ENCODE measurements at places on chromosomes 7 and 10. TPM values are rescaled to one million over a fixed set of nuclear protein-coding genes. Genes with fewer than 3 reads are reported as not detected.
A peak's percentile ranks its signal among the peaks of the same experiment; 100 is the strongest.

The ETV1 gene
- 23.3 TPM for total RNA-seq

The GRID2IP gene
- 3.2 TPM for total RNA-seq

The PRF1 gene
- 6.4 TPM for total RNA-seq

The NUTM2E gene
- total RNA-seq = 0.15 TPM

The STMP1 gene
- total RNA-seq = 32.8 TPM

The LEP gene
- not detected for total RNA-seq

The HTR5A gene
- total RNA-seq = not detected

The ZNF746 gene
- total RNA-seq = 18.7 TPM

The GBX1 gene
- 0.86 TPM for total RNA-seq

The OIT3 gene
- not detected for total RNA-seq

DNA sequence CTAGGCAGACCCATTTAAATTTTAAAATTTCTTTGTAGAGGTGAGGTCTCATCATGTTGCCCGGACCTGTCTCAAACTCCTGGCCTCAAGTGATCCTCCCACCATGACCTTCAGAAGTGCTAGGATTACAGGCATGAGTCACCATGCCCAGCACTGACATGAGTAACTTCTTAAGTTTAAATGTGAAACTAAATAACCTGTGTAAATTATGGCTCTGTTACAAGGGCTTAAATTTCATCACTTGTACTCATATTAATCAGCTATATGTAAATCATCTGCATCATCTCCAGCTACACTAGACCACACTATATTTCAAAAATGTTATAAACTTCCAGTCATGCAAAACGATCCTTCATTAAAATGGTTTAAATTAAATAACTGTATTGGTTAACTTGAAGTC lies 56.1 kb downstream of the ATAD1 start:
- H3K4me1 ChIP-seq = peaks cover 11% of the 10 kb centered on the region
- peak overlapping the region; percentile 13 for H3K27ac ChIP-seq
- H3K36me3 ChIP-seq = peaks cover 2% of the 10 kb centered on the region
- H3K4me3 ChIP-seq = no peak overlapping the region
- DNase-seq = peak; percentile 40

DNA sequence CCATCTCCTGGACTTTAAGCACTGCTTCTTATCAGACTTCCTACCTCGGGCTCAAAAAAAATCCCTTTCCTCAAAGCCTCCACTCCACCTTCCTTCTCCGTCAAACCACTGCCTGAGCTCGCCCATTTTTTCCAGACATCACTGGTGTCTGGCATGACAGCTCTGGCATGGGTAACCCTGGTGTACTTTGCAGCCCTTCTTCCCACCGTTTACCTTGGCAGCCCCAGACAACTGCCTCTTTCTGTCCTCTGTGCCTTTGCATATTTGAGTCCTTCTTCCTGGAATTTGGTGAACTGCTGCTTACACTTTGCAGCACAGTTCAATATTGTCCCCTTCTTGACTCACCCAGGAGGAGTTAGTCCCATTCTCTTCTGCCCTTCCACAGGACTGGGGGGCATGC lies 144.6 kb upstream of the TBX20 start:
- H3K27me3 ChIP-seq = peaks cover 7% of the 10 kb centered on the region
- H3K4me1 ChIP-seq = no peaks in the 10 kb centered on the region
- H3K36me3 ChIP-seq = no peaks in the 10 kb centered on the region
- no peak overlapping the region for H3K4me3 ChIP-seq
- H3K27ac ChIP-seq = no peak overlapping the region
- DNase-seq = no peak

DNA sequence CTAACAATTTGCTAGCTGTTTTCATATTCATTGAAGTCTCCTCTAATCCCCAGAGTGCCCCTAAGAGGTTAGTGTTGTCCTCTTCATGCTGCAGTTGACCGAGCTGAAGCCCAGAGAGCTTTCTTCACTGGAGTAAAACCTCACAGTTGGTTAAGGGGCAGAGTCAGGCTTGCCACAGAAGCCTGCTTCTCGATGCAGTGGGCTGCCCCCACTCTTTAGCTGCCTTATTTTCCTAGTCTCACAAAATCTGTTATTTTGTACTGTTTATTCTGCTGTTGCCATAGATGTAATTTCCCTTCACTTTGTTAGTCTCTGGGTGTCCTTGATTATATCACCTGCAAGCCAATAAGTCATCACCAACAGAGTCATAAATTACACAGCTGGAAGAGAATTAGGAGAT lies 56.3 kb upstream of the ZPBP start:
- H3K27me3 ChIP-seq = no peaks in the 10 kb centered on the region
- H3K36me3 ChIP-seq = no peaks in the 10 kb centered on the region
- no peaks in the 10 kb centered on the region for H3K4me1 ChIP-seq
- no peak overlapping the region for H3K27ac ChIP-seq
- no peak for DNase-seq

- no peak overlapping the region for H3K27ac ChIP-seq
- peaks cover 79% of the 10 kb centered on the region for H3K27me3 ChIP-seq
- H3K36me3 ChIP-seq = no peaks in the 10 kb centered on the region
- H3K4me1 ChIP-seq = no peaks in the 10 kb centered on the region
These were observed 17.6 kb upstream of the GPR26 start for GRCh38 chr10:123648595-123648994.

DNA sequence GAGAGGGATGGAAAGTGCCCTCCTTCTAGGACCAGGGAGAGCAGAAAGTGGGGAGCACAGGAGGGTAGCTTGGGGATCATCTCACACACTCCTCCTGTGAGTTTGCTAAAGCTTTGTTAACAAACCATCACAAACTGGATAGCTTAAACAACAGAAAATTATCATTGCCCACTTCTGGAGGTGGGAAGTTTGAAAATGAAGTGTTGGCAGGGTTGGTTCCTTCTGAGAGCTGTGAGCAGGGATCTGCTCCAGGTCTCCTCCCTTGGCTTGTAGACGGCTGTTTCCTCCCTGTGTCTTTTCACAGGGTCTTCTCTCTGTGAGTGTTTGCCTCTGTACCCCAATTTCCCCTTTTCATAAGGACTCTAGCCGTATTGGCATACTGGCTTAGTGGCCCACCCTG lies 32.0 kb upstream of the CXCL12 start:
- no peak for DNase-seq
- no peak overlapping the region for H3K27ac ChIP-seq
- no peaks in the 10 kb centered on the region for H3K36me3 ChIP-seq
- H3K4me3 ChIP-seq = no peak overlapping the region
- H3K27me3 ChIP-seq = peaks cover 22% of the 10 kb centered on the region

DNA sequence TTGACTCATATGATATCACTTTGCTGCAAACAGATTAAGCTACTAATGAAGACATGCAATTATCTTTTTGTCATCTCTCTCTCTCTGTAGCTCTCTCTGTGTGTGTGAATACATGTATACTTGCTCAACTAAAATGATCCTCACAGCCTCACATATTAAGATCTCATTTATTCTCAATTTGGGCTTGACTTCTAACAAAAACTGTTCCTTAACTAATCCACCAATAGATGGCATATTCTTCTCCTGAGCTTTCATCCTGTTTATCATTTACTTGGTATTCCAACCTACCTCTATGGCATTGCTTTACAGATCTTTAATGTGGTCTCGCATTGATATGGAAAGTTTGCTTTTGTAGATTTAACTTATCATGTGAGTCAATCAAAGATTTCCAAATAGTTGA lies 540.4 kb downstream of the CNTNAP2 start:
- no peak overlapping the region for H3K4me3 ChIP-seq
- no peaks in the 10 kb centered on the region for H3K27me3 ChIP-seq
- no peak for DNase-seq
- H3K4me1 ChIP-seq = no peaks in the 10 kb centered on the region
- H3K36me3 ChIP-seq = no peaks in the 10 kb centered on the region
- no peak overlapping the region for H3K27ac ChIP-seq

DNA sequence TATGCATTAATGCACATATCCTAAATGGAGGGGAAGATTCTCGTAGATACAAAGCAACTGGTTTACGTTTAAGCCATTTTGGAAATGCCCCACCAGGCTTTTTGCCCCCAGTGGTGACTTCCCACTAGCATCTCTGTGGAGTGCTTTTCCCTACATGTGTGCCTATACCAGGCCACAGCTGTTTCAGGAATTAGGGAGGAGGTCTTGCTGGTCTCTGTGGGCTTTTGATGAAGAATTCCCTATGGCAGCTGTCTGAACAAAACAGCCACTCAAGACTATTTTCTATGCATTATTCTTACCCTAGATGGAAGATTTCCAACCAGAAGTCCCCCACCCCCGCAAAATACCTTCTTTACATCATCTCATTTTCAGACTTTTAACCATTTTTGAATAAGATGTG lies 52.0 kb upstream of the NMT2 start:
- no peak overlapping the region for H3K27ac ChIP-seq
- H3K27me3 ChIP-seq = no peaks in the 10 kb centered on the region
- DNase-seq = no peak
- no peaks in the 10 kb centered on the region for H3K4me1 ChIP-seq
- H3K4me3 ChIP-seq = no peak overlapping the region

DNA sequence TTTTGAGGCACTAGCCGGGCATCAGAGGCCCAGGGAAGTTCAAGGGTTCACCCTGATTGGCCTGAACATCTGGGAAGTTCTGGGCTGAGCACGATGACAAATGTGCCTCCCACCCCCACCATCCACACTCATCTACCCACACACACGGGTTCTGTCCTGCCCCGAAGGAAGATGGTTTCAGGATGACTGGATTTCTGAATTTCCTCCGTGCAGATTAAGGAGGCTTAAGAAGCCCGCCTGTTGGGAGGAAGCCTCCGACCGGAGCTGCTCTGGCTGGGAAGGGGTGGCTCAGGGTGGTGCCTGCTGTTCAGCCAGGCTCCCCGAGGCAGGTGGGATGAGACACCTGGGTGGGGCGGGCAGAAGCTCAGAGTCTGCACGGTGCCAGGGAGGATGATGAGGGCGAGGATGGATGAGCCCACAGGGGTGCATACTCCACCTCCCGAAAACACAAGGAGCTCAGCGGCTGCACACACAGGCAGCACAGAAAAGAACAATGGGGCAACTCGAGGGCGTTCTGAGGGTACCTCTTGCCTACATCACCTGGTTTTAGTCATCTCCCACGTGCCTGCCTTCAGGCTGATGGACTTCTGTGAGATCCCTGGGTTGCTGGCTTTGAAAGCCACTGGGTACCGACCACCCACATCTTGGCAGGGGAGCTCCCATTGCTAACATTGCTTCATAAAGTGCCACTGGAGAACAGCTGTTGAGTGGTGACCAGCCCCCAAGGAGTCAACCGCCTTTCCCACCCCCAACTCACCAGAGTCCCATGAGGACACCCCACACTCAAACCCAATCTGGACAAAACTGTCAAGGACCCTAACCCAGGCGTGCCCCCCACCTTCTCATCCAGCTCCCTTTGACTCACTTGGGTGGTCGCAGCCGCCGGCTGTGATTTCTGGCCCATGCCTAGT lies 41.2 kb downstream of the CALML3 start:
- H3K4me3 ChIP-seq = no peak overlapping the region
- no peaks in the 10 kb centered on the region for H3K36me3 ChIP-seq
- no peaks in the 10 kb centered on the region for H3K27me3 ChIP-seq
- no peak for DNase-seq
- no peak overlapping the region for H3K27ac ChIP-seq
- no peaks in the 10 kb centered on the region for H3K4me1 ChIP-seq

GRCh38 chr10:21675157-21675796 lies 141.2 kb downstream of the MLLT10 start:
- H3K27ac ChIP-seq = no peak overlapping the region
- no peaks in the 10 kb centered on the region for H3K4me1 ChIP-seq
- H3K4me3 ChIP-seq = no peak overlapping the region
- DNase-seq = peak; percentile 37

DNA sequence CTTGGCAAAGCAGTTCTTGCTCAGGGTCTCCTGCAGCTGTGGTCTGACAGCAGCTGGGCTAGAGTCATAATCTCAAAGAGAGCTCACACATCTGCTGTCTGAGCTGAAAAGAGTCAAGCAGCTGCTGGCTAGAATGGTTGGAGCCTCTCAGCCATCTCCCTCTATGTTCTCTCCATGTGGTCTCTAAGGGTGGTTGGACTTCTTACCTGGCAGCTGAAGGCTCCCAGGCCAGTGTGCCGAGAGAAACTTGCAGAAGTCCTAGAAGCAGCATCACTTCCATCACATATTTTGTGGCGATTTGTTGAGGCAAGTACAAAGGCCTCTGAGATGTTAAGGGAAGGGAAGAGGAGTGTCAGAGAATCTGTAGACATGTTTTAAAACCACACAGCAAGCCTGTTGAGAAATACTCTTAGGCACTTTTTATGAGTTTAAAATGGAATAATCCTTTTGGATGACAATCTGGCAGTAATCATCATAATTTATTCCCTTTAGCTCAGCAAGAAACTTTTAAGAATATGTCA lies 93.2 kb downstream of the REEP3 start:
- no peak overlapping the region for H3K27ac ChIP-seq
- DNase-seq = no peak
- H3K4me3 ChIP-seq = no peak overlapping the region
- H3K36me3 ChIP-seq = no peaks in the 10 kb centered on the region
- H3K27me3 ChIP-seq = no peaks in the 10 kb centered on the region

DNA sequence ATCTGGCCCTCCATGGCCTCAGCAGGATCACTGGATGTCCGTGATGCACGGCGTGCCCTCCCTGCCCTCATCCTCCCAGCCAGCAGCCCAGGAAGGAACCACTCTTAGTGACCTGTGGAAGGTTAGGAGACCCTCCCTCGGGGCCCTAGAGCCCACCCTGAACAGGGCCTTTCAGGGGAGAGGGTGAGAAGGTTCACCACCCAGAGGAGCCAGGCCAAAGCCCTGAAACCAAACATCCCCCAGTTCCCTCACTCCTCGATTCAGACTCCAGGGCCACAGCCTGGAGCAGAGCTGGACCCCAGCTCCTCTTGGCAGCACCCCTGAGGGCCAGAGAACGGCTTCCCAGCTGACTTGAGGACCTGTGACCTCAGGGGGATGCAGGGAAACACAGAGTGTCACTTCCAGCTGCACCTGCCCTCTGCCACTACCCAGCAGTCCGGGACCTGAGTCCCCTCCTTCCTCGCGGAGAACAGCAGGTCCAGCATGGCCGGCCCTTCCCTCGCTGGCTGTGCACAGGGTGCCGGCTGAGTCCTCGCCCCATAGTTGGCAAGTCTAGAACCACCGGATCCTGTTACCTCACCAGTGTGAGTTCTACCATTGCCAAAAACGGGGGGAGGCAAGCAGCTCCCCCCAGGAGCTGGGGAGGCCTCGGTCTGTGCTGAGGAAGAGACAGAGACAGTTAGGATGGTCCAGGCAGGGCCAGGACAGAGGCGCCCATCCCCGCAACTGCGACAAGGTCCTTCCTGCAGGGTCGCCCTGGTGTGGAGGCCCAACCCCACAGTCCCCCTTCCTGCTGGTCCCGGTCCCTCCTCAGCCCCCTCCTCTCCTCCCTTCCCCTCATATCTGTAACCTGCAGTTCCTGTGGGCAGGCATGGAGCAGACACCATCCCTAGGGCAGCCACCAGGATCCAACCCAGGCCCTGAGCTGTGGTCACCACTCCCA lies 158.6 kb downstream of the NRF1 start:
- no peaks in the 10 kb centered on the region for H3K27me3 ChIP-seq
- no peak overlapping the region for H3K27ac ChIP-seq
- H3K4me3 ChIP-seq = no peak overlapping the region
- no peak for DNase-seq
- no peaks in the 10 kb centered on the region for H3K36me3 ChIP-seq

DNA sequence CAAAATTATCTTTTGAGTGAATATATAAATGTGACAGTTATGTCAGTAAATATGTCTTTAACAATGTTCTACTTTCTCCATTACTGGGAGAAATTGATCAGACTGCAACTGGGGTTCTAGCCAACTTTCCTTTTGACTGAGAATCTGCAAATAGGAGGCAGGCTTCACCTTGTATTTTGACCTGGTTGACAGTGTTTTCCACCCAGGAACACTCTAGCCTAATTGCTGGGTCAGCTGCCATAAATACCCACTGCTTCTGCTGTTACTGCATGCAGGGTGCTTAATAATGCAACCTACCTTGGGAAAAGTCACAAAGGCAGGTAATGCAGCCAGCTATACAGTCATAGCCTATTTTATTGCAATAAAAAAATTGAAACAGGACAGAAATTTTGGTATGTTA lies 319.0 kb downstream of the DGKB start:
- no peak overlapping the region for H3K27ac ChIP-seq
- no peaks in the 10 kb centered on the region for H3K27me3 ChIP-seq
- DNase-seq = no peak
- H3K4me1 ChIP-seq = no peaks in the 10 kb centered on the region

Measured in HCT116 (cell line).